Bronchial epithelial cell (primary cell): ENCODE measurements at places on chromosomes 2 and 18. TPM values are rescaled to one million over a fixed set of nuclear protein-coding genes. Genes with fewer than 3 reads are reported as not detected.
A peak's percentile ranks its signal among the peaks of the same experiment; 100 is the strongest.

GRCh38 chr18:73688851-73689711, 458.6 kb downstream of the FBXO15 start:
- peak; percentile 81 for DNase-seq

- peak; percentile 5 for DNase-seq
These were observed 28.4 kb downstream of the EIPR1 start for GRCh38 chr2:3349211-3349693.

DNA sequence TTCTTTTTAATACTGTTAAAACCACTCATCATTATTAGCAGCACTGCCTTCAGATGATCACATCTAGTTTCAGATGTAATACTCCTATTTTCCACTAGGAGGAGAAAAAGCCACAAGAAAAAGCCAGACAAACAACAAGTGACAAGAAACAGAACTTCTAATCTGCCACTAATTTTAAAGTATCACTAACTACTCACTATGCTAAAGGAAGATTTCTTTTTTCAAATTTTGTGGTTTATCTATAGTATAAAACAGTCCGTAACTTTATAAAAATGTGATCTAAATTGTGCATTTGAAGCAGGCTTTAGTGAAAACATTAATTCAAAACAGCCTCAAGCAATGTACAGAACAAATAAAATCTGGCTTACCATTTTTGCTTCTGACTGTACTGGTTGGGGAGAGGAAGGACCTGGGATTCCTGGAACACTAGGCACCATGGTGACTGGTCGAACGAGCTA, 56.8 kb downstream of the ATF2 start:
- DNase-seq = peak; percentile 66

GRCh38 chr2:61707984-61708852, 145.6 kb downstream of the FAM161A start:
- DNase-seq = peak; percentile 76

DNA sequence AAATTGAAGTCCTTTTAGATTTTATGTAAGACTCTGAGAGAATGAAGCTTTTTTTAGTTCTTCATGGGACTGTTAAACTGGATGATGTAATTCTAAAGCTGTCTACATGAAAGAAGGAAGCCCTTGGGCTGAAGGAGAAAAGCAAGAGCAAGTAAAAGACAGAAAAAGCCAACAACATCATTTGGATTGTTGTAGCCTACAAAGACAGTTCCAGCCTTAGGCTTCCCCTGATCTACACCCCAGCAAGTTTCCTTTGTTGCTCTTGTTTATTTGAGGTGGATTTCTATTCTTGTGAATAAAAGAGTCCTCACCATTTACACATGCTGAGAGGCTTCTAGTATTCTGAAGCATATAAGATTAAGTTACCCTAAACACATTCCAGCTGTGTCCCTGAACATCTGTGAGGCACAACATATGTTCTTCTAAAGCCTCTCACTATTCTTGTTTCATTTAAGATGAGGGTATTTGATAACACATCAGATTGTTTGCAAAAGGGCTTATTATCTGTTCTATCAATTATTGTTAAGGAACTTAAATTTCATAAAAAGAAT, 377.8 kb downstream of the LNPK start:
- DNase-seq = no peak

DNA sequence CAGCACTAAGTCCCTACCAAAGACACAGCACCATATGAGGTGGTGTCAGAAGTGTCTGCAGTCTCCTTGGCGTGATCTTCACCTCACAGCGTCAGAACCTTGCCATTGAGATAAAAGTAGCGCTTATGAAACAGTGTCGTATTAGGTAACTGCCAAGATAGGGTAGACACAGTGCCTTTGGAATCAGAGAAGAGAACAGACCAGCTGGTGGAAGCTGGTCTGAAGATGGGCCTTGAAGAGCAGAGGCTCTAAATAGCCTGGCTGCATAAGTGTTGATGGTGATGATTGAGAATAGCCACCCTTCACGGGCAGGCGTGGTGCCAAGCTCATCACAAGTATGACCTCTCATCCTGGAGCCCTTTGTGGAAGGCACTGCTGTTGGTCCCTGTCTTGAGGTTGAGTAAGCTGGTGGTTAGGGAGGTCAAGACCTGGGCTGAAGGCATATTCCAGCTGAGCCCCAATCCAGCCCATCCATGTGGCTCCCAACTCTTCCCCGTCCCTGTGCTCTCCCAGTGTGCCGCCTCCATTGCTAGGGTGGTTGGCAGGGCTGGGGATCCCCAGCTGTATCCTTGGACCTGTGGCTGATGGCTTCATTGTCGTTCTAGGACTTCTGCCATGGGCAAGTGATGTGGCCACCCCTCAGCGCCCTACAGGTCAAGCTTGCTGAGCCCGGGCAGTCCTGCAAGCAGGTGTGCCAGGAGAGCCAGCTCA, 187.4 kb downstream of the MGAT5 start:
- DNase-seq = no peak

DNA sequence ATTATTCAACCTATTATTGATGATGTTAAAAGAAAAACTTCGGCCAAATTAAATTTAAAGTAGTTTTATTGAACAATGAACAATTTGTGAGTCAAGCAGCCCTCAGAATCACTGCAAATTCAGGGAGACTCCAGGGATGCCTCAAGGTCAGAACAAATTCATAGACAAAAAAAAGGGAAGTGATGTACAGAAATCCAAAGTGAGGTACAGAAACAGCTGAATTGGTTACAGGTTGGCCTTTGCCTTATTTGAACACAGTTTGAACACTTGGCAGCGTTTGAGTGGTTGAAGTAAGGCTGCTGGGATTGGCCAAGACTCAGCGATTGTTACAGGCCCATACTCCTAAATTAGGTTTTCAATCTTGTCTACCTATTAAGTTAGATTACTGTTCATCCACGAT, 47.4 kb upstream of the DSG1 start:
- no peak for DNase-seq

GRCh38 chr2:25119263-25119662, 49.1 kb downstream of the POMC start:
- no peak for DNase-seq

GRCh38 chr2:145524836-145525235, 1004.9 kb upstream of the ZEB2 start:
- DNase-seq = peak; percentile 23

DNA sequence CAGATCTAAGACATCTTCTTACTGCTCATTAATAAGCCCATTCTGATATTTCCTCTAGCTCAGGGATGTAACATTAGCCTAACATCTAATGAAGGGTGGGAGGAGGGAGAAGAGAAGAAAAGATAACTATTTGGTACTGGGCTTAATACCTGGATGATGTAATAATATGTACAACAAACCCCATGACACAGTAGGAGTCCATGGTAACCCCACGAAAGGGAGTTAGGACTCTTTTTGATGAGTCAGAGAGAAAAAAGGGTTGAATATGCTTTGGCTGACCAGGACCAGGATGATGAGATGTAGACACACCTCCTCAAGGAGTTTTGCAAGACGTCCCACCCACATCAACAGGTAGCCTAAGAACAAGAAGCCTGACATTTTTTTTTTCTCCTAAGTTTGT, 34.4 kb upstream of the DLX2 start:
- DNase-seq = peak; percentile 75

DNA sequence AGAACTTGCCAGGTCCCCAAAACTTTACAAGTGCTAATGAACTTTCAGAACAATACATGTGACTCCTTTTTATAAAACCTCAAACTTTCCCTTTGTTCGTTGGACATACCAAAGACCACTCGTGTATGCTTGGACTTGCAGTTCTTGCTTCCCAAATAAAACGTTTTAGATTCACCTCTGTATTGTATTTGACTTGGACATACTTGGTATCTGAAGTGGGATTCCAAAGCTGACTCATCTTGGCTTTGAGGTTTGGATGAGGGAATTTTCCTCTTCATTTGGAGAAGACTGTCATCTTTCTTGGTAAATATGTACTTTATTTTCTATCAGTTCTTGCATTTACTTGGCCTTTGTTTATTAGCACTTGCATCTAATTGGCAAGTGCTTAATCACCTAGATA, 8.0 kb upstream of the CYB5A start:
- peak; percentile 63 for DNase-seq

DNA sequence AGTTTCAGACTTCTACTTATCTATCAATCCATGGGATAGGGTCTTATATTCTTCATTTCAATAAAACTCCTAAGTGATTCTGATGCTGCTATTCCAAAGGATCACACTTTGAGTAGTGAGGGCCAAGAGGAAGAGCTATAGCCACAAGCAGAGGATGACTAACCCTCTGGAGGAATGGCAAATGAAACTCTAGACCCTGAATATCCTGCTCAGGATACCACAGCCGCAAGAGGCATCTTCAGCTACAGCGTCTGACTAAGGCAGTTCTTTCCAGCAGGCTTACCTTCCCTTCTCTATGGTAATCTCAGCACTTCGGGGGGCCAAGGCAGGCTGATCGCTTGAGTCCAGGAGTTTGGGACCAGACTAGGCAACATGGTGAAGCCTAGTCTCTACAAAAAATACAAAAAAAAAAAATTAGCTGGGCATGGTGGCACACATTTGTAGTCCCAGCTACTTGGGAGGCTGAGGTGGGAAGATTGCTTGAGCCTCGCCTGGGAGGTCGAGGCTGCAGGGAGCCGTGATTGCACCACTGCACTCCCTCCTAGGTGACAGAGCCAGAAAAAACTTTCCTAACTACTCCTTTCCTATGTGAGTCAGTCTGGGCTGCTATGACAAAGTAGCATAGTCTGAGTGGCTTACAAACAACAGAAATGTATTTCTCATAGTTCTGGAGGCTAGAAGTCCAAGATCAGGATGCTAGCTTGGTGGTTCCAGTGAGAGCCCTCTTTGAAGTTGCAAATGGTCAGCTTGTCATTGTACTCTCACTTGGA, 371.9 kb downstream of the IRS1 start:
- DNase-seq = peak; percentile 96

DNA sequence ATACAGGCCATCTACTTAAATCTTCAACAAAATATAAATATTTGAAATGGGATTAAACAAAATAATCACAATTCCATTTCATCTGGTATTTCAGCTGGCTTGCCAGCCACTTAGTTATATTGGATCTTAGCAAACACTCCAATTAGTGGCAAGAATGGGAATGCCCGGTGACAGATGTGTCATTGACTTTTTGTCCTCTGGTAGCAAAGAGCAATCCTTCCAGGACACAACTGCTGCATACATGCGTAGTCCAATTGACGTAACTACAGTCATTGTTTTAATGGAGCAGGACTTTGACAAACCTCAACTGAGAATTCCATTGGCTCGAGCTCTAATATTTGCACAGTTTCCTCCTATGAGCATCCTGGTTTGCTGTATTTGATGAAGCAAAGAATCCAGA, 69.9 kb downstream of the RNF152 start:
- DNase-seq = no peak

DNA sequence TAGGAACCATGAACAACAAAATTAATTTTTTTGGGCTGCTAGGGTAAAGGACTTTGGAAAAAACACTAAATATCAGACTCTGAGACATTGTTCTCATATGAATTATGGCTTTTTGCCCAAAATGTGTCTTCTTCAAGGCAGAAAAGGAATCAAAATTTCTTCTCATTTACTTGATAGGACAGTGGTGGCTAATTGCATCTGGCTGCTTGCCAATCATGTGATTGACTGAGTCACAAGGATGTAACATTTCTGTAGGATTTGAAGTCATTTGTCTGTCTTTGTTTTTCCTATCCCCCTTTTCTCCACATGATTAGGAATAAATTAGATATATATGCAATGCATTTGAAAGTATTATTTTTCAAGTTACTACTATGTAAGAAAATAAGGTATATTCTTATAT, 130.2 kb downstream of the SLC4A10 start:
- no peak for DNase-seq

- DNase-seq = no peak
These were observed 705.9 kb downstream of the CCDC85A start for GRCh38 chr2:56889738-56890137.

DLX1 gene
- total RNA-seq = not detected in 2 replicates

COL5A2 gene
- total RNA-seq = 7.4 and 9.3 TPM in 2 replicates

ACTR1B gene
- 52.9 and 59.2 TPM in 2 replicates for total RNA-seq

SH3BP4 gene
- total RNA-seq = 22.1 and 24.6 TPM in 2 replicates
